ENCODE measurements at places on chromosomes 7 and 10. TPM values are rescaled to one million over a fixed set of nuclear protein-coding genes. Genes with fewer than 3 reads are reported as not detected.
A peak's percentile ranks its signal among the peaks of the same experiment; 100 is the strongest.

NPSR1 gene
- total RNA-seq: not detected

EPHB6 gene
- total RNA-seq: 3.0 TPM

OGDHL gene
- 3.7 TPM for total RNA-seq

MSS51 gene
- 2.6 TPM for total RNA-seq

DNA sequence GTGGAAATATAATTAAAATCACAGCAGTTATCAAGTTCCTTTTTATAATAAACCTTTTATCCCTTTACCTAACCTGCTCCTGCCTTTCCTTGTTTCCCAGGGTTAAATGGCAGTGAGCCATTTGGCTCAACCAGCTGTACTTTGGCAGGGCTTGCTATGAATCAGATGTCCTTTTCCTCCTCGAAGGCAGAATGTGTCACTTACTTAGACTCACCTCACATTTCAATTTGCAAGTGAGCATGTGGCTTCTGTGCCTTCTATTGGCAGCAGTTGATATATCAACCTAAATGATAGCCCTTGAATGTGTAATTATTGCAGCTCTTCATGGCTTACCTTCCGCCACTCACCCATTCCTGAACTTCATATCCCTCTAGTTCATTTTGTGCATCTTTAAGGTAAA, 301.7 kb downstream of the CSTF2T start:
- H3K27me3 ChIP-seq: no peaks in the 10 kb centered on the region
- no peak overlapping the region for H3K4me3 ChIP-seq
- no peak for DNase-seq

GRCh38 chr10:30048768-30049517, 10.4 kb downstream of the JCAD start:
- H3K36me3 ChIP-seq: peaks cover 20% of the 10 kb centered on the region
- DNase-seq: no peak
- H3K4me3 ChIP-seq: peak overlapping the region; percentile 76
- peaks cover 12% of the 10 kb centered on the region for H3K27me3 ChIP-seq

- H3K36me3 ChIP-seq: peaks cover 13% of the 10 kb centered on the region
- H3K4me3 ChIP-seq: no peak overlapping the region
- DNase-seq: no peak
- H3K27me3 ChIP-seq: no peaks in the 10 kb centered on the region
- no peaks in the 10 kb centered on the region for H3K4me1 ChIP-seq
These were observed 48.6 kb downstream of the EXOC4 start for GRCh38 chr7:133301444-133301843.

- no peak for DNase-seq
- no peaks in the 10 kb centered on the region for H3K27me3 ChIP-seq
- H3K4me1 ChIP-seq: no peaks in the 10 kb centered on the region
- peaks cover 3% of the 10 kb centered on the region for H3K36me3 ChIP-seq
- H3K4me3 ChIP-seq: no peak overlapping the region
These were observed 21.6 kb upstream of the ATE1 start for GRCh38 chr10:121949451-121949850.

- no peak overlapping the region for H3K4me3 ChIP-seq
- H3K27ac ChIP-seq: peak overlapping the region; percentile 32
- no peak for DNase-seq
- peaks cover 60% of the 10 kb centered on the region for H3K4me1 ChIP-seq
- H3K27me3 ChIP-seq: no peaks in the 10 kb centered on the region
These were observed 13.1 kb downstream of the VOPP1 start for GRCh38 chr7:55558962-55559920.

- no peak for DNase-seq
- no peak overlapping the region for H3K4me3 ChIP-seq
- H3K36me3 ChIP-seq: no peaks in the 10 kb centered on the region
- no peaks in the 10 kb centered on the region for H3K27me3 ChIP-seq
These were observed 57.1 kb downstream of the ABCB1 start for GRCh38 chr7:87543623-87544022.

- H3K27ac ChIP-seq: no peak overlapping the region
- peaks cover 5% of the 10 kb centered on the region for H3K4me1 ChIP-seq
- H3K4me3 ChIP-seq: no peak overlapping the region
These were observed 197.4 kb downstream of the AHR start for GRCh38 chr7:17495655-17496394.

Measured in activated T-helper 2 cell treated with anti-CD3 and anti-CD28 coated beads, Interferon-gamma antibody, Interleukin-2, Interleukin-4, amounts not matched to agents 10 μg/mL and 5 μg/mL and 100 μg/mL, durations not matched to agents 14 hours and 24 hours and 36 hours (primary cell).